Hair follicle dermal papilla cell (primary cell): ENCODE measurements at places on chromosomes 6 and 20. TPM values are rescaled to one million over a fixed set of nuclear protein-coding genes. Genes with fewer than 3 reads are reported as not detected.

Gene ISM1
- 3.2 and 3.4 TPM in 2 replicates for total RNA-seq

Gene MPIG6B
- not detected in 2 replicates for total RNA-seq

Gene PNRC1
- 91.0 and 123 TPM in 2 replicates for total RNA-seq

Gene BCL2L1
- 77.1 and 98.5 TPM in 2 replicates for total RNA-seq

Gene DEFB124
- not detected in 2 replicates for total RNA-seq

Gene ARMH2
- total RNA-seq: not detected in 2 replicates

Gene SLC17A3
- not detected in 2 replicates for total RNA-seq

Gene DEFB119
- not detected in 2 replicates for total RNA-seq

Gene ECT2L
- not detected in 2 replicates for total RNA-seq

Gene LTV1
- total RNA-seq: 11.8 and 12.9 TPM in 2 replicates

Gene FOXF2
- total RNA-seq: 0.24 and 0.81 TPM in 2 replicates

Gene MICA
- total RNA-seq: 25.7 and 27.1 TPM in 2 replicates

Gene CGAS
- 6.0 and 7.3 TPM in 2 replicates for total RNA-seq

Gene CNKSR3
- 7.7 and 7.8 TPM in 2 replicates for total RNA-seq

Gene ELOVL4
- total RNA-seq: 5.7 and 7.6 TPM in 2 replicates

Gene CCN2
- total RNA-seq: 95.8 and 100 TPM in 2 replicates

Gene SOX4
- total RNA-seq: 6.9 and 9.6 TPM in 2 replicates

Gene L3MBTL1
- 6.3 and 11.7 TPM in 2 replicates for total RNA-seq

Gene OVOL2
- not detected in 2 replicates for total RNA-seq

Gene ACTL10
- total RNA-seq: 2.3 and 4.5 TPM in 2 replicates

Gene NOX3
- total RNA-seq: not detected in 2 replicates

Gene SF3B5
- 65.6 and 77.0 TPM in 2 replicates for total RNA-seq

Gene CFAP206
- total RNA-seq: 0.65 TPM in 1 of 2 replicates, not detected in the other

Gene MOCS1
- total RNA-seq: 11.7 and 12.2 TPM in 2 replicates

Gene STMND1
- total RNA-seq: 0.32 TPM in 1 of 2 replicates, not detected in the other

Gene PRRT1
- 0.16 TPM in 1 of 2 replicates, not detected in the other for total RNA-seq

Gene ERVFRD-1
- total RNA-seq: not detected in 2 replicates

Gene MEP1A
- not detected in 2 replicates for total RNA-seq

Gene NXT1
- 19.5 and 19.7 TPM in 2 replicates for total RNA-seq

Gene SYCP2L
- total RNA-seq: 0.16 TPM in 1 of 2 replicates, not detected in the other

Gene FAM209B
- 0.36 TPM in 1 of 2 replicates, not detected in the other for total RNA-seq

Gene PLN
- total RNA-seq: under 0.01 TPM in 1 of 2 replicates, not detected in the other

Gene DDRGK1
- 17.4 and 17.7 TPM in 2 replicates for total RNA-seq

Gene C20orf141
- total RNA-seq: not detected in 2 replicates

Gene HDDC2
- 52.6 and 61.9 TPM in 2 replicates for total RNA-seq

Gene XKR7
- total RNA-seq: not detected in 2 replicates

Gene POU5F1
- total RNA-seq: 0.61 TPM in 1 of 2 replicates, not detected in the other

Gene HS3ST5
- not detected in 2 replicates for total RNA-seq

Gene DEFB129
- not detected in 2 replicates for total RNA-seq

Gene PYGB
- total RNA-seq: 92.2 and 95.9 TPM in 2 replicates

Gene GSTA3
- not detected in 2 replicates for total RNA-seq

Gene RNASET2
- 16.6 and 21.7 TPM in 2 replicates for total RNA-seq

Gene FILIP1
- total RNA-seq: 0.97 and 2.9 TPM in 2 replicates

Gene RPP40
- total RNA-seq: 7.0 and 9.2 TPM in 2 replicates

Gene TRIM31
- not detected in 2 replicates for total RNA-seq

Gene SYS1
- 32.5 and 33.3 TPM in 2 replicates for total RNA-seq

Gene C6orf120
- total RNA-seq: 50.4 and 55.0 TPM in 2 replicates

Gene GSTA2
- total RNA-seq: not detected in 2 replicates

Gene CRISP2
- not detected in 2 replicates for total RNA-seq

Gene COX4I2
- total RNA-seq: not detected in 2 replicates

Gene LY6G6C
- not detected in 2 replicates for total RNA-seq

Gene SOBP
- total RNA-seq: 3.5 and 3.9 TPM in 2 replicates

Gene FOXA2
- not detected in 2 replicates for total RNA-seq

Gene HCK
- total RNA-seq: 0.65 TPM in 1 of 2 replicates, not detected in the other

Gene ETV7
- total RNA-seq: 1.6 and 1.8 TPM in 2 replicates

Gene JARID2
- 6.2 and 8.8 TPM in 2 replicates for total RNA-seq
